ENCODE measurements at places on chromosomes 4 and X.
A peak's percentile ranks its signal among the peaks of the same experiment; 100 is the strongest.

- no peak for DNase-seq
Observed at GRCh38 chr4:158581161-158581560, 59.5 kb downstream of the RXFP1 start.

- no peak for DNase-seq
Observed at GRCh38 chr4:71446479-71447081, 107.8 kb downstream of the SLC4A4 start.

DNA sequence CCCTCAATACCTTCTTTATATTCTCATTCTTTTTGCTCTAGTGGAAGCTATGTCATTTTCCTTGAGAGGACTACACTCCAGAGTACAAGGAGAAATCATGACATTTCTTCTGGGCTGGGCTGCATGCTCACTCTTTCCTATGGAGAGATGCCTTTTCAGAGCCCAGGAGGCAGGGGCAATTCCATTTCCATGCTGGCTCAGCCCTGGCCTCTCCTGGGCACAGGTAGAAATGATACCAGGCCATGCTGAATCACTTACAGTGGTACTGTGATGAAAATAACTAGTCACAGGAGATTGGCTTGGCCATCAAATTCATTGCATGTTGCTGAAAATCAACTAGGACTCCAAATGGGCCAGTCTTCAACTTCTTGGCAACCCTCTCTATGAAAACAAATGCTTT is 34.0 kb upstream of the PPARGC1A start:
- no peak for DNase-seq

- no peak for DNase-seq
Observed at GRCh38 chr4:25096251-25096980, 63.8 kb downstream of the SEPSECS start.

DNA sequence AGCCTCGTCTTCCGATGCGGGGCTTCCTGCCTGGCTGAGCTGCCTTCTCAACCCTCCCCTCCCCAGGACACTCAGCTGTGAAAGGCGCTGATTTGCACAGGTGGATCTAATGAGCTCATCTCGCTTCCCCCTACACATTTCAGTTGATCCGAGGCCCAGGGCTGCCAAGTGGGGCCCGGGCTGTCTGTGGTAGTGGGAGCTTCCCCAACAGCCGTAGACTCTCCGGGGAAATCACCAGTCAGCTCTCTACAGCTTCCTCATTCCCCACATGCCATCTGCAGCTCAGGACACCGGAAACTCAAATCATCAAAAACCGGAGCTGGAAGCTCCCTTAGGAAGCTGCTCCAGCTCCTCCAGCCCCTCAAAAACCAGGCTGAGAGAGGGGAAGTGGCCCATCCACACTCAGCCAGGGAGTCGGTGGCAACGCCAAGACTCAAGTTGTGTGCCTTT is 56.2 kb downstream of the SMIM20 start:
- DNase-seq: no peak

GRCh38 chr4:85084371-85085094 is 118.0 kb upstream of the WDFY3 start:
- DNase-seq: peak; percentile 32

DNA sequence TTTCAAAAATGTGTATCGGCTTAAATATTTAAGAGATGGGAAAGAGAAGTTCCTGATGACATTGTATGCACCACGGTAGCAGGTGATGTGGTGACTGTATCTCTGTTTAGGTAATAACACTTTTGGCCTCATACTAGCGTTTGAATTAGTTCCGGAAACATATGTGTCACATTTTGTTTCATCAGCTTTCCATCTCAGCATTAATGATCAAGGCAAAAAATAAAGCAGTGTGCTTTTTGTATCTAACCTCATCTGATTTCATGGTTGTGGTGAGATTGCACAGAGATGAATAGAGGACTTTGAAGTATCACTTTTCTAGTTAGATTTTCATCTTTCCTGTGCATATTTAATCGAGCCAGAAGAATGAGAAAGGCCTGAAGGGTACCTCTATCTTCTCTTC is 206.4 kb upstream of the SPRY1 start:
- no peak for DNase-seq

DNA sequence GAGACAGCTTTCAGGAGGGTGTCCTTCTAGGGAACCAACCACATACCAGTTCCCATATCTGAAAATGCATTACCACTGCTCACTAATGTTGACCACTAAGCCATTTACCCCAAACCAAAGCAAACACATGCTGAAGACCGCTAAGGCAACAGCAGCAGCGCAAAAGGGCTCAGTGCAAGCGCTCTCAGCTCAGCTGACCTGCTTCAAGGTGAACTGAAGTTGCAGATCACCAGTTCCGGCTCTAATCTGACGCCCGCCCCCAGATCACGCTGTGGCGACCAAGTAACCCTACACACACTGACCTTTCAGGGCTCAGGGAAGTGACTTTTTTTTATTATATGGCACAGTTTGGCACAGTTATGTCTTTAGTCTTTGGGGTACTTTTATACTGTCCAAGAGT is 5.8 kb downstream of the MECP2 start:
- DNase-seq: no peak

- DNase-seq: no peak
Observed at GRCh38 chr4:66849596-66849995, 695.7 kb downstream of the CENPC start.

- DNase-seq: no peak
Observed at GRCh38 chrX:67726018-67726417, 182.2 kb downstream of the AR start.

- no peak for DNase-seq
Observed at GRCh38 chr4:39308611-39309010, 57.6 kb downstream of the RFC1 start.

DNA sequence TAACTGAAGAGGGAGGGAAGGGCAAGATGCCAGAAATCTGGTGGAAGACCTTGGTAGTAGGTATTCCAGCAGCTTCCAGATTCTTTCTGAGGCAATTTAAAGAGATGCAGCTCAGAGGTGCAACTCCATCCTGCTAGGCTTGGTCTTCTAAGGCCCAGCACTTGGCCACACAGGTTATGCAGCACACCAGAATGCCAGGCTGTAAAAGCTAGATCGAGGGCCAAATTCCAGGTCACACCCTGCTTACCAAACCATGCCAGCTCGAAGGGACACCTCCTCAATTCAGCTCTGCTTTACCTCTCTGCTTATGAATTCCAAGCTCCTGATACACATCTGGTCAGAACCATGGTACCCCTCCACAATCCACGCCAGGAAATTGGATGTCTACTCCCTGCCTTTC is 19.8 kb upstream of the ATXN3L start:
- no peak for DNase-seq

DNA sequence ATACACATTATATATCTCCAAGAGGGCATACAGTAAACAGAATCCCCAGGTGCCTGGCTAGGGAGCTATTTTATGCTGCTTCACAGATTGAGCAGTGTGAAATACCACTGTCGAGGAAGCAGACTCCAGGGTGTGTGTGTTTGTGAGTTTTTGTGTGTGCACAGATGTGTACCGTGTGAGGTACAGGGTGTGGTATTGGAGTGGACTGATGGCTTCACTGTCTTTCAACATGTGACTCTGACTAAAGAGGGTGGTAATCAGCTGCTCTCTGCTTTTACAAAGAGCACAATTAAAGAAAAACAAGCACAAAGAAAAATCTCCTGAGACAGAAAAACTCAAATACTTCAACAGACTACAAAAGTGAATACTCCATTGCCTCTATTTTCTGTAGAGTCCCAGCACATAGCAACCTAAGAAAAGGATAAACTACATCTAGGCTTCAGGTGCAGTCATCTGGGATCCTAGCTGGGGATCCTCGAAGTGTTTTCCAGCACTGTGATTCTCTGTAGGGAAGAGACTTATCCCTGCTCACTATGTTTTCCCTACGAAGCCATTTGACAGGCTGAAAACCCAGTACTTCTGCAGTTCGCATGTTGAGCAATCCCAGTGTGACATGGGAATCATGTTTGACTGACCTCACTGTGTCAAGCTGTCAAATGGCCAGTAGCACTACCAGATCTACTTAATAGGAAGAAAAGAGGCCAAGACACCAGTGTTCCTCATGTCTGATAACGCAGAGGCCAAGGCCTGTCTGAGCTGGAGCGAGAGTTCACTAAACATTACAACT is 100.3 kb downstream of the CDS1 start:
- DNase-seq: no peak

DNA sequence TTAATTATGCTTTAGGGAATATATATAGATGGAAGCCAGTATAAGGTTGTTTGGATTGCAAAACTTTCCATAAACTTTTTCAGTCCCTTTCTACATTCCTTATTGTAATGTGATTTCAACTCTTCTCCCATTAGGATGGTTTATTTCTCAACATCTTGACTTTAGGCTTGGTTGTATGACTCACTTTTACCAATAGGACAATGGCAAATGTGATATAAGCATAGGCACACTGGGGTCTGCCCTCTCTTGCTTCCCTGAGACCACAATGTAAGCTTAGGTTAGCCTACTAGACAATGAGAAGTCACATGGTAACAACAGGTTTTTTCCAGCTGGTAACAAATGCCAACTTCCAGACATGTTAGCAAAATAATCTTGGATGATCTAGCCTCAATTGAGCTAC is 163.3 kb upstream of the RBPJ start:
- no peak for DNase-seq

DNA sequence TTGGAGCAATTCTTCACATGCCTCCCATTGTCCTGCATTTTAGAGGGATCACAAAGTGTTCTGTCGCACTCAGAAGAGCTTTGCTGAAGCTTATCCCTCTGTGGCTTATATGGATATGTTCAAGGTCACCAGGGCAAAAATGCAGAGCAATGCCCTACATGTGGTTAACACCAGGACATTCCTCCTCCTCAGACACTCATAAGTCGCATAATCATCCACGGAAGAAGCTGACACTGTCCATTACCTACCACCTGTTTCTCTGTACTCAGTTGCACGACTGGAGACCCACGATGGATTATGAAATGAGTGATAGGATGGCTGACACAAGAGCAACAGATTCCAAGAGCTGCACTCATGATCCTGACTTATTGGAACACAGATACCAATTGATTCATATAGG is 68.7 kb upstream of the PRDX4 start:
- DNase-seq: no peak

DNA sequence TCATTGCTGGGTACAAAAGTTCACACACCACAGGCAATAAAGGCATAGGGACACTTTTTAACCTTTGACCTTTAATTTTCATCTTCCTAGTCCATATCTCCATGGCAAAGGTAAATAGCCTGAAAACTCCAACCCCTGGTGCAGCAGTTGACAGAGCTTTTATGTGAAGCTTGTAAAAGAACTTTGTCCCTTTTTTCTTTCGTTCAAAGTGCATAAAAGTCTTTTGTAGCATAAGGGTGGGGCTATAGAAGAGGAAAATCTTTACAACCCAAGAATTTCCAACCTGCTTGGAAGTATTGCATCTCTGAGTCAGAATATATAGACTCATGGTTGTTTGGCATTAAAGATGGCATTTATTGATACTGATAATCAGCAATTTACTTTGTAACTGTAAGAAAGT is 20.4 kb downstream of the POF1B start:
- DNase-seq: no peak

GRCh38 chr4:108965016-108965415 is 202.2 kb upstream of the ETNPPL start:
- DNase-seq: no peak

DNA sequence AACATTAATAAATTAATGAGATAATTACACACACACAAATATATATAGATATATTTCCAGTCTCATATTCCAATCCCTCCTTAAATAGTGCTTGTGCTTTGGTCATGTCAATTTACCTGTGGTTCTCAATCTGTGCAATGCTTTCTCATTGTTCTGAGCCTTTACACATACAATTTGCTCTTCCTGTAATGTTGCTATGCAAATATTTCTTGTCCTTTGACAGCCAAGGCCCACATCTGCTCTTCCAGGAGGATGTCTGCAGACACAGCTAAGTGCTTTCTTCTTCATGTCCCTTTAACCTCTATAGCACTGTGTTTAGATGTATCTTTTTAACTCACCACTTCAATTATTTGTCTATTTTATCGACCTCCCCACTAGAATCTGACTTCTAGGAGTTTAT is 67.3 kb upstream of the RAPGEF2 start:
- DNase-seq: no peak

- DNase-seq: no peak
Observed at GRCh38 chrX:150525061-150525919, 43.1 kb upstream of the MTM1 start.

GRCh38 chr4:110620691-110621327 is 2.1 kb downstream of the PITX2 start:
- DNase-seq: no peak

DNA sequence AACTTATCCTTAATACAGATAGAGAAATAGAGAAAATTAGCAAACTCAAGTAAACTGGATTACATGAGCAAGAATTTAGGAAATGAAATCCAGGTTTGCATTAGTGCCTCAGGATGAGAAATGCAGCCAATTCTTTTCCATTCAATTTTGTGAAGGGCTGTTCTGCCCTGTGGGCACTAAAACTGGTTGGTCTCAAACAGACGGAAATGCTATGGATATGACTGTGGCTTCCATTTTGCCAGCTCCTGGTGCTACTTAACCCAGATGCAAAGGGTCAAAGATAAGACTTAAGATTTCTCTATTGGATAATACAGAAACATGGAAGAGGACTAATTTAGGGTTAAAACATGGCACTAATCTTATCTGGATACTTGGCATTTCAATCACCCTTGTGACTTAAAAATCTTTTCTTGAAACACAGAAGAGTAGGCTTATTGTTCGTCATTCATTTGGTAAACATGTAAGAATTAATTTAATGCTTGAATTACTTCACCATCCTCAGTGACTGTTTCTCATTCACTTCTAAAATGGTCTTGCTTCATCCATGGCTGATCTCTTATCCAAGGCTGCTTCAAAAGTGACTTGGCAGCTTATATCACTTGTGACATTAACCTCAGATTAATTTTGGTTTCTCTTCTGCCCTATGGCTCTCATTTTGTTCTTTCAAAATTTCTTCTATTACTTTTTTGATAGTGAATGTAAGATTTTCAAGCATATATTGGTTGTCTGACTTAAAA is 1008.7 kb downstream of the GLUD2 start:
- DNase-seq: no peak

DNA sequence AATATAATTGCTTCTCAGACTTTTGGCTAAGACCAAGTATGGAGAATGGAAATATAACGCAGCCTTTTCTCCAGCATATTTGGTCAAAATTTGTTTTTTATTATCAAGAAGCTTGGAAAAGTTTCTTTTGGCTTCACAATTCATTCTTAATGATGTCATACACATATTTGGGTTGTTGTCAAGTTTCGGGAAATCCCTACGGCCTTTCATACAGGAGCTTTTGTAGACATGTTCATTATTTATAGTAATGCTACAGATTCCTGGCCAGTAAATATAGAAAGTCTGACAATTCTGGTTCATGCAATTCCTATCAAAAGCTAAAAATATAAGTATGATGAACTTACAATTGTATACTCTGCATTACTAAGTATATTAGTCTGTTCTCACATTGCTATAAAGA is 112.9 kb downstream of the IRF2 start:
- no peak for DNase-seq

- DNase-seq: no peak
Observed at GRCh38 chr4:25938366-25938765, 24.3 kb downstream of the SMIM20 start.

- DNase-seq: no peak
Observed at GRCh38 chr4:40581254-40582140, 48.2 kb downstream of the RBM47 start.

Measured in NCI-H1048 (cell line).